ENCODE measurements at places on chromosomes 3 and 15.

- DNase-seq: no peak
These were observed 29.0 kb upstream of the SLC2A2 start for GRCh38 chr3:171055336-171056178.

GRCh38 chr15:53716909-53717876, 42.3 kb downstream of the WDR72 start:
- no peak for DNase-seq

- no peak for DNase-seq
These were observed 19.8 kb downstream of the TRPM1 start for GRCh38 chr15:31081588-31082250.

DNA sequence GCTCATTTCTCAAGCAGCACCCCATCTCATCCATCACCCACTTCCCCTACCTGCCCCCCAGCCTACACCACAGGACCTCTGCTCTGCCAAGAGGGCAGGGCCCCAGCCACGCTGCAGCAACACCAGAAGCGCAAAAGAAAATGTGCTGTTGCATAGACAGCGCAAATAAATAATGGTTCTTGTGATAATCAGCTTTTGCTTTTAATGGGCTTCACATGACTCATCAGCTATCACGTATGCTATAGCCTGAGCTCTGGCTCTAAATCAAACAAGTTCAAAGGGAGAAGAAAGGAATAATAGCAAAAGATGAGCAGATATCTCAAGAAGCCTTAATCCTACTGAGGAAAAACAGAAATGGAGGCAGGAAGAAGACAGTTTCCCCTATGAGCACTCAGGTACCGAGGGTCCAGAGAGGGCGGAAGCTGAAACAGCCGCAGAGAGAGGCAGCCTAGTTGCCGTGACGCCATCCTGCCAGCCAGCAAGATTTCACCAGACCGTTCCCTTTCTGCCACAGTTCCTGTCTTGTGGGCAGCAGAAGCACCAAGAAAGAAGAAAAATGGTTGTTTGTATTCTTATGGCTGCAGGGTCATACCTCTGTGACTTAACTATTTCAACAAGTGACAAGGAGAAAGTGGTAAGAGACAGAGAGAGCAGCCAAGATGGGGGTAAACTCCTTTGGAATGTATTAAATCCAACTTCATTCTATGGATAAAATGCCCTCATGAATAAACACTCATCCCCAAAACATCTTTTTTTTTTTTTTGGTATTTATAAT, 22.0 kb downstream of the RAB27A start:
- DNase-seq: no peak

DNA sequence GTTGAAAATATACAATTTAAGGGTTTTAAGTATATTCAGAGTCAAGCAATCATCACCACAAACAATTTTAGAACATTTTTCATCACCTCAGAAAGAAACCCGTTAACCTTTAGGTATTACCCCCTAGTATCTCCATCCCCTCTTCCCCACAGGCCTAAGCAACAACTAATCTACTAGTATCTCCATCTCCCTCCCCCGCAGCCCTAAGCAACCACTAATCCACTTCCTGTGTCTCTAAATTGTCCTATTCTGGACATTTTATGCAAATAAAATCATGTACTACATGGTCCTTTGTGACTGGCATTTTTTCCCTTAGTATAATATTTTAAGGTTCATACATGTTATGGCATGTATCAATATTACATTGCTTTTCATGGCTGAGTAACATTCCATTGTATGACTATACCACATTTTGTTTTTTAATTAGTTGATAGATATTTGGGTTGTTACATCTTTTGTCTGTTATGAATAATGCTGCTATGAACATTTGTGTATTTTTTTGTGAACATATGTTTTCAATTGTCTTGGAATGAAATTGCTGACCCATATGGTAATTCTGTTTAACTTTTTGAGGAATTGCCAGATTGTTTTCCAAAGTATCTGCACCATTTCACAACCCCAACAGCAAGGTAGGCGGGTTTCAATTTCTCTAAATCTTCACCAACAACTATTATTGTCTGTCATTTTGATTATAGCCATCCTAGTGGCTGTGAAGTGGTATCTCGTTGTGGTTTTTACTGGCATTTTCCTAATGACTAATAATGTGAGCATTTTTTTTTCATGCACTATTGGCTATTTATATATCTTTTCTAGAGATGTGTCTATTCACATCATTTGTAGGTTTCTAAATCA, 215.6 kb upstream of the CD96 start:
- no peak for DNase-seq

GRCh38 chr15:98626153-98626552, 22.2 kb upstream of the IGF1R start:
- DNase-seq: no peak

- DNase-seq: no peak
These were observed 197.8 kb downstream of the TBC1D5 start for GRCh38 chr3:17544632-17545031.
